Right lobe of liver (tissue), 6 donors: ENCODE measurements at places on chromosomes 5 and 9. TPM values are rescaled to one million over a fixed set of nuclear protein-coding genes. Genes with fewer than 3 reads are reported as not detected.

Gene FBP2
- not detected for total RNA-seq

Gene CCL21
- 15.2 TPM for total RNA-seq

Gene NKD2
- total RNA-seq: 2.9 TPM

Gene LAMC3
- total RNA-seq: 3.0 TPM

Gene GDA
- 26.8 TPM for total RNA-seq

Gene TLX3
- total RNA-seq: not detected

DNA sequence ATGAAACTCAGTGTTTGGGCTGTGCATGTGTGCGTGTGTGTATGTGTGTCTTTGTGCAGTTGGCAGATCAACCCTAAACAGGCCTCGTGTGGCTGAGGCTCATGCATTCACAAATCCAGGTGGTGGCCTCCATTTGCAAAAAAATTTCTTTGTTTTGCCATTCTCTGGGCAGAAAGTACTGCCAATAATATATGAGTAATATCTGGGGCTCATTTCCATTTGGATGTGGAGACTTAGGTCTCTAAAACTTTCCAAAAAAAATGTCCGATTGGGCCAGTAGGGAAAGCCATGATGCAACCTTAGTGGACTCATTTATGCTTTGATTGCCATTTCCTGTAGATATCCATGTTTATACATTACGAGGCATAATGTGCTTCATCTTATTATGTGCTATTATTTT lies 77.9 kb upstream of the RPS23 start:
- H3K4me1 ChIP-seq: no peaks in the 10 kb centered on the region
- H3K4me3 ChIP-seq: no peak overlapping the region
- no peak for DNase-seq

DNA sequence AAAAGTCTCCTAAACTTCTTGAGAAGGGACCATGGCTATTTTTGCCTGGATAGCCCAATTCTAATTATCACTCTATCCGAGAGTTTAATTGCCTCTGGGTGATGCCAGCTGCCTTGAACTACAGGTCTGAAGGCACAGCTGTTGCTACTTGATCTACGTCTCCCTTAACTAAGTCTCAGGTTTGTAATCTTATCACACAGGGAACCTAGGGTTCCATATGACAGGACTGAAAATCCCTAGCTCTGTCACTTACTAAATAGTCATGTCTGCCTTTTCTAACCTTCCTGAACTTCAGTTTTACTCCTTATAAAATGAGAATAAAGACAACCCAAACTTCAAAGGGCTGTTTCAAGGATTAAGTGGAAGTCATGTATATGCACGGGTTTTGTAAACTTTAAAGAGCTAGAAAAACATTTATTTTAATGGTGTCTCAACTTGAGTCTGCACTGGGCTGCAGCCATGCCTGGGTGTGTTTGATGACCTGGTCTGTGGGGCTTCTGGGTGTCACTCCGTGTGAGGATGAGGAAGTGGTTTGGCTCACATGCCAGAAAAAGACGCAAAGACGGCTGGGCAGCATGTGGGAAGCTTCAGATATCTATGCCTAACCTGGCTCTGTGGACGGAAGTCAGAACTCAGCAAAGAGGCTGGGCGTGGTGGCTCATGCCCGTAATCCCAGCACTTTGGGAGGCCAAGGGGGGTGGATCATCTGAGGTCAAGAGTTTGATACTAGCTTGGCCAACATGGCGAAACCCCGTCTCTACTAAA lies 129.3 kb upstream of the SLC44A1 start:
- H3K36me3 ChIP-seq: no peaks in the 10 kb centered on the region
- no peak overlapping the region for H3K4me3 ChIP-seq
- DNase-seq: peak; percentile 51
- H3K27me3 ChIP-seq: no peaks in the 10 kb centered on the region
- no peak overlapping the region for H3K27ac ChIP-seq

- H3K27ac ChIP-seq: no peak overlapping the region
- no peak overlapping the region for H3K4me3 ChIP-seq
- peaks cover 2% of the 10 kb centered on the region for H3K4me1 ChIP-seq
- H3K36me3 ChIP-seq: peaks cover 3% of the 10 kb centered on the region
- H3K27me3 ChIP-seq: no peaks in the 10 kb centered on the region
- DNase-seq: no peak
Measured at GRCh38 chr5:149518620-149519019, 32.6 kb downstream of the CSNK1A1 start.

- H3K4me3 ChIP-seq: no peak overlapping the region
- no peak overlapping the region for H3K27ac ChIP-seq
- no peaks in the 10 kb centered on the region for H3K4me1 ChIP-seq
- H3K27me3 ChIP-seq: no peaks in the 10 kb centered on the region
- no peaks in the 10 kb centered on the region for H3K36me3 ChIP-seq
Measured at GRCh38 chr5:25295067-25295466, 650.3 kb upstream of the CDH10 start.

DNA sequence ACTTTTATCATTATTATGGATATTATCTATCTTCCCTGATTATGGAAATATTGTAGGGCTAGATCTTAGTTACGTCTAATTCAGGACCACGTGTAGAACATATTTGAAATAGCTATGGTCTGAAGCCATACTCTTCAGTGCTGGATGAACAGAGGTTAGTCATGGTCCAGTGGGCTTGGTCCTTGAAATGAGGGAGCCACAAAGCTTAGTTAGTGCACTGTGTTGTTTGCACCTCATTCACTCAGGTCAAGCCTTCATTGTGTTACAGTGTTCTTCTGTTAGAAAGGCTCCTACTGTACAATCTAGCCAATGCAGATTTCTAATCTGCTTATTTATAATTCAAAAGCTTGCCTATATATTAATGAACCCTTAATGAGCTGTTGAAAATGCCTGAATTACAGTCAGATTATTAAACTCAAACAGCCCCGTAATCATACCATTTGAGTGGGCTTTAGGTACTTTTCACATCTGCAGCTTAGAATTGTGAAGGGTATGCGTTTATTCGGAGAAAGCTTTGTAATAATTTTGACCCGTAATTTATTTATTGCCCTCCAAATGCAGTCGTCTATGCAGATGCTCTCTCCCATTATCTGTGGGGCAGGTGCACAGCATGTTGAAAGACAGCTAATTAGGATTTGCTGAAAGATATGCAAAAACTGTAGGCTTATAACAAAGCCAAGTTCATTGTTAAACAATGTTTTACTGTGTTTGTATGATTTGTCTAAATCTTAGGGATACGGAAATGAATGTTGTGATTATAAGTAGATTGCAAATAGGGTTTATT lies 164.9 kb downstream of the PBX3 start:
- no peak for DNase-seq
- no peak overlapping the region for H3K27ac ChIP-seq
- H3K4me3 ChIP-seq: no peak overlapping the region

DNA sequence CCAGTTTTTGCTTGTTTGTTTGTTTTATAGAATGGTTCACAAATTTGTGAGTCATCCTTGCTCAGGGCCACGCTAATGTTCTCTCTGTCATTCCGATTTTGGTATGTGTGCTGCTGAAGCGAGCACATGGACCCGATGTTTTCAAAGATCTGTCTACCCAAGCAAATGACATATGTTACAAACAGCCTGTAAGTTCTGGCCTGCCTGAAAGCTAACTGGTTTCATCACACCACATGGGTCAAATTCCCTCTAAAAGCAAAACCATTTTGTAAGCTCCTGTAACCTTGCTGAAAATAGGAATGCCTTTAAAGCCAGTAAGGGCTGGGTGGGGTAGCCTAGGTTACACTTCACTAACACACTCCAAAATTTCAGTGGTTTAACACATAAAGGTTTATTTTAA lies 25.4 kb downstream of the DMRT3 start:
- H3K4me3 ChIP-seq: no peak overlapping the region
- no peak for DNase-seq
- no peaks in the 10 kb centered on the region for H3K4me1 ChIP-seq
- no peaks in the 10 kb centered on the region for H3K36me3 ChIP-seq

DNA sequence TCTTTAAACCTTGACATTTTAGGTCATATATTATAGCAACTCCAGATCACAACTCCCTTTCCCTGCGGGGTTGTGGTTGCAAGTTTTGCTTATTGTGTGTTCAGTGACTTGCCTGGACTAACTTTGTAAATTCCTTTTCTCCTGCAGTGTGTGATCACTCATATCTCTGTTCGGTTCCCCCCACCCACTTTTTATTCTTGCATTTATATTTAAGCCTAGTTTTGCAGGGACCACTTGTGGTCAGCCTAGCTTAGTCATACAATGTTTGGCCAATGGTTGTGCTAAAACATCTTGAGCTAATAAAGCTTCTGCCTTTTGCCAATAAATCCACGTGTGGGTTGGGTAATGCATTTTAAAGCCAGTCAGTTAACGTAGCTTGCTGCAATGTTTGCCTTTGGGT lies 146.5 kb upstream of the IRX4 start:
- H3K4me1 ChIP-seq: no peaks in the 10 kb centered on the region
- H3K27me3 ChIP-seq: no peaks in the 10 kb centered on the region
- DNase-seq: no peak
- H3K36me3 ChIP-seq: no peaks in the 10 kb centered on the region
- no peak overlapping the region for H3K4me3 ChIP-seq

DNA sequence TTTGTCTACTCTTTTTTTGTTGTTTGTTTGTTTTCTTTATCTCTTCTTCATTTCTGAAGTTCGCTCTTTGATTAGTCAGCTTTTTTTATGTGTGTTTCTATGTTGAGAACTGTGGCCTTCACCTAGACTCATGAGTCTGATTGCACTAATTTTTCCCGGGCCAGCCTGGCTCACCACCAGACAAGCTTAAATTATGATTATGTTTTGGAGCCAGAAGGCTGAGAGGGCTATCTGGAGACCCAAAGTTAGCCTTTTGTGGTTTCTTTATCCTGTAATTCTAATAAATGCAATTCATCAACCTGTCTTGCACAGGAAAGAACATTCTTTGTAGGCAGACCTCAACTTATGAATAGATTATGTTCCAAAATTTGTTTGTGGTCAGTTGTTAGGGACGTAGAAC lies 20.8 kb upstream of the ACTBL2 start:
- H3K4me3 ChIP-seq: no peak overlapping the region
- no peak overlapping the region for H3K27ac ChIP-seq
- no peaks in the 10 kb centered on the region for H3K4me1 ChIP-seq
- H3K27me3 ChIP-seq: no peaks in the 10 kb centered on the region
- no peaks in the 10 kb centered on the region for H3K36me3 ChIP-seq
- no peak for DNase-seq
